ENCODE measurements at places on chromosomes 2 and 18.

DNA sequence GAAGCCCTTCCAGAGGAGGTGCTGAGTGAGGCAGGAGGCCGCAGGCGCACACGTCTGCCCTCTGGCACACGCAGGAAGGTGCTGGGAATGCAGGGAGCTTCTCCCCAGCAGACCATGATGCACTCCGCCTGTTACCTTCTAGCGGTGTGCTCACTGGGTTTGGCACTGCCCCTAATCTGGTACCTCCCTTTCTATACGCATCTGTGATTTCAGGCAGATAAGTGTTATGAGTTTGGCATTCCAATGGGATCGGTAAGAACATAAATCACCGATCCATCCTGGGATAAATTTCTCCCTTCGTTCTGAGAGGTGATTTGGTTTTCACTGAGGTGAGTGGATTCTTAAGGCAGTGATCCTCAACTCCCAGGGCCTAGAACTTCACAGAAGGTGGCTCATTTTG, 34.6 kb downstream of the ODC1 start:
- H3K36me3 ChIP-seq = peaks cover 12% of the 10 kb centered on the region
- H3K4me1 ChIP-seq = peaks cover 7% of the 10 kb centered on the region
- no peaks in the 10 kb centered on the region for H3K27me3 ChIP-seq
- H3K27ac ChIP-seq = no peak overlapping the region
- H3K4me3 ChIP-seq = no peak overlapping the region

- no peaks in the 10 kb centered on the region for H3K4me1 ChIP-seq
- H3K27me3 ChIP-seq = no peaks in the 10 kb centered on the region
- no peak for DNase-seq
- H3K36me3 ChIP-seq = no peaks in the 10 kb centered on the region
- no peak overlapping the region for H3K4me3 ChIP-seq
- H3K27ac ChIP-seq = no peak overlapping the region
Measured at GRCh38 chr18:56294484-56295183, 343.8 kb downstream of the TXNL1 start.

DNA sequence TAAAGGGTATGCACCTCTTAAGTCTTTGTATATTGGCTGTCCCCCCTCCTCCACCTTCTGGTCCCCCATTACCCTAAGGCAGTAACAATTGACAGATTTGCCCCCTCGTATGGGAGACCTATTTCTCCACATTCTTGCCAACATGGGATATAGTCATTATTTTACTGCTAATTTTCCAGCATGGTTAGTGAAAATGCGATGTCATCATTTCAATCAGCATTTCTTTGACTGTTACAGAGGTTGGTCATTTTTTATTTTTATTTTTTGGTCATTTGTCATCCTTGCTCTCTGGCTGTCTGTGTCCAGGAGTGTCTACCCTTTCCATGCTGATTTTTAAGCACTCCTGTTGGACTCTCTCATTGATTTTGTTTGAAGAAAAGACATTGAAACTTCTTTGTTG, 45.4 kb upstream of the SPP2 start:
- H3K27ac ChIP-seq = no peak overlapping the region
- H3K27me3 ChIP-seq = no peaks in the 10 kb centered on the region
- DNase-seq = no peak
- no peaks in the 10 kb centered on the region for H3K36me3 ChIP-seq

DNA sequence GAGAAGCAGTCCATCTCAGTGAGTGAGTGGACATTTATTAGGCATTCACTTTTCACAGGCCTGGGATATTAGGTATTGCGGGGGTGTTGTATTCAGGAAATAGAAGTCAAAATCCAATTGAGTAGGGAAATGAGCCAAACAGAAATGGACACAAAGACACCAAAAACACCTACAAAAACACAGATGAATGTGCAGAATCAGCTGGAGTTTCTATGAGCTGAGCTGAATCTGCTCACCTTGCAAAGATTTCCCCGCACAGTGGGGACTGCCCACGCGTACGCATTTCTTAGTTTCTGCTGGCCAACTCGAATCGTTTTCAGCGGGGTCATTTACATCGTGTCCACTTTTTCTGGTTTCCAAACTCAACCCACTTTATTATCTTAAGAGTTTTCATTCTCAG, 160.0 kb downstream of the BCL2 start:
- H3K4me3 ChIP-seq = peak overlapping the region; percentile 27
- no peaks in the 10 kb centered on the region for H3K36me3 ChIP-seq
- H3K27me3 ChIP-seq = no peaks in the 10 kb centered on the region
- H3K4me1 ChIP-seq = peaks cover 87% of the 10 kb centered on the region
- no peak for DNase-seq
- H3K27ac ChIP-seq = peak overlapping the region; percentile 98

GRCh38 chr2:2842466-2842865, 511.4 kb upstream of the MYT1L start:
- no peaks in the 10 kb centered on the region for H3K27me3 ChIP-seq
- no peak for DNase-seq
- no peaks in the 10 kb centered on the region for H3K36me3 ChIP-seq
- no peaks in the 10 kb centered on the region for H3K4me1 ChIP-seq

DNA sequence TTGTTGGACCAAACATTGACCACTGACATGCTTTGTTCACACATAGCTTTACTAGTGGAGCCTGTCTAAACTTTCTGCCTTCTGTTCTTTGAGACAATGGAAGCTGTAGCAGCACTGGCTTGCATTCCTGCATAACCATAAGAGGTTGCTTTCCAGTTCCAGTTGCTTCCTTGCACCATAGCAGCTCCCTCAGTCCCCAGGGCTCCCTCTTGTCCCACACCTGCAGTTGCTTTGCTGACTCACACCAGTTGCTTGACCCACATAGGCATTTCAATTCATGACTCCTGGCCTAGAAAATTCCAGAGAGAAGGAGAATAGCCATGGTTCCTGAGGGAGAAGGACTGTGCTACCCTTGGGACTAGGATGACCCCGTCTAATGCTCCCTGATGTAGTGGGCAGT, 20.9 kb downstream of the SGPP2 start:
- no peaks in the 10 kb centered on the region for H3K27me3 ChIP-seq
- no peaks in the 10 kb centered on the region for H3K36me3 ChIP-seq
- H3K4me1 ChIP-seq = no peaks in the 10 kb centered on the region
- DNase-seq = no peak
- no peak overlapping the region for H3K27ac ChIP-seq

- H3K27ac ChIP-seq = no peak overlapping the region
- H3K4me3 ChIP-seq = no peak overlapping the region
- no peak for DNase-seq
- H3K27me3 ChIP-seq = no peaks in the 10 kb centered on the region
- no peaks in the 10 kb centered on the region for H3K36me3 ChIP-seq
- no peaks in the 10 kb centered on the region for H3K4me1 ChIP-seq
Measured at GRCh38 chr2:23656597-23656973, 270.3 kb downstream of the ATAD2B start.

DNA sequence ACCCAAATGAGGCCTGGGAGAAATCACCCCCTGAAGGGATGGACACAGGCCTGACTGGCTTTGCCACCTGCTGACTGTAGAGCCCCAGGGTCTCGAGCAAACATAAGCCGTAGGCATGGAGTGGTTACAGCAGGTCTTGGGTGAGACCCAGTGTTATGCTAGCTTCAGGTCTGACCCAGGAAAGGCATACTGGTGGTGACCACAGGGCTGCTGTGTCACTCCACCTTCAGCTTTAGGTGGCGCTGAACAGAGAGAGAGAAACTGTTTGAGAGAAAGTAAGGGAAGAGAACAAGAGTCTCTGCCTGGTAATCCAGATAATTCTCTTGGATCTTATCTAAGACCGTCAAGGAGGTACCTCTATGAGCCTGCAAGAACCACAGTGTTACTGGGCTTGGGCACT, 1544.2 kb upstream of the TMEFF2 start:
- H3K27me3 ChIP-seq = no peaks in the 10 kb centered on the region
- H3K4me3 ChIP-seq = no peak overlapping the region
- H3K27ac ChIP-seq = no peak overlapping the region
- H3K36me3 ChIP-seq = no peaks in the 10 kb centered on the region

DNA sequence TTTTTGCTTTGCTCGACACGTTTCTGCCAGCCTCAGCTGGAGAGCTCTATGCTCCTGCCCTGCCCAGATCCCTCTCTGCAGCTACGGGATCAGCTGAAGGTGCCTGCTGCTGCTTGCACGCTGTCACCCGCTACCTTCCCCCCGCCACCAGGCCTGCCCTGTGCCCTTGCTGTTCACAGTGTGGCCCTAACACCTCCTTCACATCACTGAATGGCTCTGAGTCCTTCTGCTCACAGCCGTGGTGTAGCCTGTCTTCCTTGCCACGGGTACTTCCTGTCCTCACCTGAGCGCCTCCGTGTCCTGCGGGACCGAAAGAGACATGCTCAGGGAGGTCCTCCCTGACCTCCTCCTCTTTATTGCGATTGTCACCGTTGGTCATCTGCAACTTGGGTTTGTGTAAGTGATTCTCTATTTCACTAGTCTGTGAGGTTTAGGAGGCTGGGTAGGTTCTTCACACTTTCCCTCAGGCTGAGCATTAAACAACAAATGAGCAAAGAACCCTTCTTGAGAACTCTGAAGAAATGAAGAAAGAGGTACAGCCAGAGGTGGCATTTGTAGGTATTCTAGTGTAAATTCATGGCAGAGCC, 127.5 kb downstream of the NCK2 start:
- DNase-seq = no peak
- no peak overlapping the region for H3K4me3 ChIP-seq
- H3K36me3 ChIP-seq = peaks cover 4% of the 10 kb centered on the region
- peaks cover 64% of the 10 kb centered on the region for H3K4me1 ChIP-seq

DNA sequence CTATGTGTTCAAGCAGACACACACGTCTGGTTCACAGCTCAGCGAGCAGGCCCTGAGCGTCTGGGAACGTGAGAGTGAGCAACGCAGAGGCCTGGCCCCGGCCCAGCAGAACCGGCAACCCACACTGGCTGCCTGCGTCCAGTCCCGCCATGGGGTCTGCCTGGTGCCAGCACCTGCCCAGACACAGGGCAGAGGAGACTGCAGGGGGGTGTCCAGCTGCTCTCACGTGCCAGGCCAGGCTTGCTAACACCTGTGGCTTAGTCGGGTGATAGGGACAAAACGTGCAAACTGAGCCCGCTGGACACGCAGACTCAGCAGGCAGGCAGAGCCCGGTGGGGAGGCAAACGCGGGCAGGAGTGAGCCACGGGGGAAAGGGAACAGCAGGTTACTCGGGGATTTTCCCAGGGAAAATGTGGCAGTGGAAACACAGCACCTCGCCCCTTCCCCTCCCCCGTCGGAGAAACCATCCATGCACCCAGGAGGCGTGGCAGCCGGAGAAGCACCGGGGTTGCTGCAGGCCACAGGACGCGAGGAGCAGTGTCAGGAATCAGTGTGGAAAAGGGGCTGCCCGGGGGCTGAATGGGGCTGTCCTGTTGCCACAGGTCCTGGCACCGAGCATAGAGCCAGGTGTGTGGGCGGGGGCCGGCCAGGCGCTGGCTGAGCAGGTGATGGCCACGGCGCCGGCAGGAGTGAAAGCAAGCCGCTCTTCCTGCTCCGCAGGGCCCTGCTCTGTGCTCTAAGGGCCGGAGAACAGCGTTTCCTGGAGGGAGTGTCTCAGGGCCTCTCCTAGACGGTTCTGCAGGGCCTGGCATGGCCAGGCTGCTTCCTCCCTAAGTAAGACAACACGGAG, 154.7 kb downstream of the HDAC4 start:
- DNase-seq = no peak
- no peak overlapping the region for H3K4me3 ChIP-seq
- peaks cover 5% of the 10 kb centered on the region for H3K4me1 ChIP-seq
- H3K27ac ChIP-seq = no peak overlapping the region

GRCh38 chr2:223464071-223464470, 138.1 kb downstream of the SCG2 start:
- H3K27ac ChIP-seq = no peak overlapping the region
- no peaks in the 10 kb centered on the region for H3K36me3 ChIP-seq
- H3K4me3 ChIP-seq = no peak overlapping the region
- no peaks in the 10 kb centered on the region for H3K27me3 ChIP-seq
- H3K4me1 ChIP-seq = no peaks in the 10 kb centered on the region
- DNase-seq = no peak

DNA sequence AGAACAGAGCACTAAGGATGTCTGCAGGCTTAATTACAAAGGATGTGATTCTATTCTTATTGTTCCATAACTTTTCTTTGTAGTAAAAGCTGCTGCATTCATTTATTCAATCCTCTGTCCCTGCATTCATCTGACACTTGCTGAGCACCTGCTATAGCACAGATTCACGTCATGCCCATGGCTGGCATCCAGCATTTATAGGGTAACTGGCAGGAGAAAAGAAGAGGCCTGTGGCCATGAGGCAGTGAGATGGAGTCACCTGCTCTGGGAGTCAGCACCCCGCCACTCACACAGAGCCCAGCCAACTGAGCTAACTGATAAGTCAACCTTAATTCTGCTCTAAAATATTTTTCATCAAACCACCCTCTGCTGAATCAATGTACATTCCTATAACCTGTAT, 18.3 kb upstream of the CDC42EP3 start:
- no peak overlapping the region for H3K27ac ChIP-seq
- H3K4me1 ChIP-seq = no peaks in the 10 kb centered on the region
- no peaks in the 10 kb centered on the region for H3K36me3 ChIP-seq
- no peaks in the 10 kb centered on the region for H3K27me3 ChIP-seq
- no peak for DNase-seq

All from effector memory CD4-positive, alpha-beta T cell (primary cell).